ENCODE measurements at places on chromosomes 6 and 20.

DNA sequence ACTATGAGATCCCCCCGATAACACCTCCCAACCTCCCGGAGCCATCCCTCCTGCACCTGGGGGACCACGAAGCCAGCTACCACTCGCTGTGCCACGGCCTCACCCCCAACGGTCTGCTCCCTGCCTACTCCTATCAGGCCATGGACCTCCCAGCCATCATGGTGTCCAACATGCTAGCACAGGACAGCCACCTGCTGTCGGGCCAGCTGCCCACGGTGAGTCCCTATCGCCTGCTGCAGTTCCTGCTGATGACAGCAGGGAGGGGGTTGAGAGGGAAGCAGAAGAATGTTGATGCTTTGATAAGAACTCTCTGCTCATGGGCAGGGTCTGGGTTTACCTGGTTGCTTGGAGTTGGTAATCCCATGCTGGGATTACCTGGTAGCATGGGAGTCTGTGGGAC is 91.9 kb downstream of the TOX2 start:
- DNase-seq = no peak

GRCh38 chr20:21240394-21240793 is 62.7 kb upstream of the XRN2 start:
- DNase-seq = no peak

- no peak for DNase-seq
Observed at GRCh38 chr20:23446505-23446904, 6.2 kb downstream of the CST11 start.

DNA sequence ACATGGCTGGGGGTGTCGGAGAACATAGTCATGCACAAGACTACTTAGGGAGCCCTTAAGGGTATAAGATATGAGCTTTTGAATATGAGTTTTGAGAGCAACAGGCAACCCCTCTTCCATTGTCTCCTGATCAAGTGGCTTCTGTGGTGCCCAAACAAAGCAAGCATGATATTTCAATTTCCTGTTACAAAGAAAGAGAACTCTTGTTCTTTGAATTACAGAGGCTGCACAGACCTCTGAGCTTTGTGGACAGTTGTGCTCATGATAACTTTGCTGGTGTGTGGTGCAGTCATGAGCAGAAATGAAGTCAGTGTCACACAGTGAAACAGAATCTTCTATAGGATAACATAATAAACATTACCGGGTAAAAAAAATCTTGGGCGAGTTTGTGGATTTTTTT is 66.8 kb upstream of the THEMIS start:
- DNase-seq = no peak

DNA sequence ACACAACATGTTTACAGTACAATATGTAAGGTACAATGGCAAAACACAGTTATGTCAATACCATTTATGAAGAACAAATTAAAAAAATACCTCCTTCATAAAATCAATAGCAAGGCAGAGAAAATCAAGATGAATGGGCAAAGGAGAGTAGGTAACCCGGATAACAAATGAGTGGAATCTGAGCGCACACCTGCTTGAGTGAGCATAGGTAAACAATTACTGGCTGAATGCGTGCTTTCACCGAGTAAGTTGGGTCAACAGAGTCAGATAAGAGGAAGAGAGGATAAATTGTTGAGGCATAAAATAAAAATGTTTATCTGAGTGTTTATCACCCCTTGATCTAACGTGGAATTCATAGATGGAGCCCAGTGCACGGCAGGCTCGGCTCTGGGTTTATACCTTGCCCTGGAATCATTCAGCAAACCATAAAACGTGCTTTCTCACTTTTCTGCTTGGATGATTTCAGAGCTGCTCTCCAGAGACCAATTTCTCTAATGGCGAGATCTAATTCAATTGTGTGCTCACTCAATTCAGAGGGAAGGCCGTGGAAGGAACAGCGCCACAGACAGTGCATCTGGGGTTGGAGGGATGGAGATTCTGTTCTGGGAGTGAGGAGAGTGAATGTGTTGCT is 224.8 kb upstream of the MAP3K7 start:
- DNase-seq = no peak

DNA sequence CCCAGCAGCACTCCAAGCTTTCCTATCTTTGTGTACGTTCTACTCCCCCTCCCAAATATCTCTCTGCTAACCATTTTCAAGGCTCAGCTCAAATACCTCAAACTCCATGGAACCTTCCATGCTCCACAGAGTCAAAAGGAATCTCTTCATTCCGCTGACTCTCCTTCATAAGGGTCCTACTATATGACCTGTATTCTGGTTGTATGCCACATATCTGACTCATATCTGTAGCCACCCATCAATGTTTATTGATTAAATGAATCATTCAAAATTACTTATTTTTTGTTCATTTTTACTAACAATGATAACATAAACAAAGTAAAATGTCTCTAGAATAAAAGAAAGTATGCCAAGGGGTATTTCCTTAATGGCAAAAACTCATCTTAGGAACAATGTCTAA is 123.2 kb downstream of the ARHGAP18 start:
- DNase-seq = no peak

DNA sequence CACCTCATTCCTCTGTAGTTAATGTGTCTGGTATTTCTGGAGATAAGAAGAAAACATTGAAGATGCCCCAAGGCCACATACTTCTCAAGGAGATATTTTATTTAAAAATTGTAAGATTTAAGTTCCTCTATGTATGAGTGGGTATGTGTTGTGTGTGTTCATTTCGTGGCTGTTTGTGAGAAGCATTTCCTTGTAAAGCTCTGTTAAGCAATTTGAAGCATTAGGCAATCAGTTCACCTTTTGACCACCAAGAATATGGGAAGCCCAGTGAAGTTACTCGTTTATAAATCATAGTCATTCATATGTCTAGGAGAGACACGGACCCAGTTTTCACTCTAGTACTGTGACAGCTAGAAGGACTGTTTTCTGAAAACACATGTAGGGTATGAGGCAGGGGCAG is 717.6 kb upstream of the MAP3K7 start:
- no peak for DNase-seq

DNA sequence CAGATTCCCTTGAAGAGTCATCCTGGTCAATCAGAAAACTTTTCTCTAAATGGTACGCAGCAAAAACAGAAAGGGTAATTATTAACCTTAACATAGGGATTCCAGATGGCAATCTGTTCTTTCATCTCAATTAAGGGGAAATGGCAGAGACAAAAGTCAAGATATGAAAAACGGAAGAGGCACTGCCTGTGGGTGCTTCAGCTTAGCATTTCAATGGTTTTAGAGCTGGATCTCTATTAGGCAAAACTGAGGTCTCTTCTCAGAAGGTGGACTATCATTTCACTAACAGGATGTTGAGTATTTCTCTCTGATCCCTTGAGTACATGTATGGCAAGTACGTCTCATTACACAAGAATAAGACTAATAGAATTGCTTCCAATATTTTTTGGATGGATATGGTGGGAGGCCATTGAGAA is 296.9 kb downstream of the HIVEP2 start:
- no peak for DNase-seq

- no peak for DNase-seq
Observed at GRCh38 chr20:58438970-58439808, 50.2 kb downstream of the VAPB start.

DNA sequence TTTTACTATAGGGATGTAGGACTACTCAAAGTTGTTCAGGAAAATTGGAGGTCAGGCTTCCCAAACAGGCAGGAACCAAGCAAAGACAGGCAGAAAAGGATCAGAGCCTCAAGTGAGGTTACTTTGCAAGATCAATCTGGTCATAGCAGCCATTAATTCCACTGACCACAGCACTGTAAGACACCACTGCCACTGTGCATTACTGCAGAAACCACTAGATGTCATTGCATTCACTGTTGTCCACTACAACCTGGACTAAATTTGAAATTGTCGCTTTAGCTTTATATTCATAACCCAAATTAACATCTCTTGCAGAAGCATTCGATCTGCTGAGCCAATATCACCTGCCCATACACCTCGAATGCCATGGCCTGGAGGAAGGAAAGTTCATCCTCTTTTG is 126.9 kb upstream of the UFL1 start:
- no peak for DNase-seq

DNA sequence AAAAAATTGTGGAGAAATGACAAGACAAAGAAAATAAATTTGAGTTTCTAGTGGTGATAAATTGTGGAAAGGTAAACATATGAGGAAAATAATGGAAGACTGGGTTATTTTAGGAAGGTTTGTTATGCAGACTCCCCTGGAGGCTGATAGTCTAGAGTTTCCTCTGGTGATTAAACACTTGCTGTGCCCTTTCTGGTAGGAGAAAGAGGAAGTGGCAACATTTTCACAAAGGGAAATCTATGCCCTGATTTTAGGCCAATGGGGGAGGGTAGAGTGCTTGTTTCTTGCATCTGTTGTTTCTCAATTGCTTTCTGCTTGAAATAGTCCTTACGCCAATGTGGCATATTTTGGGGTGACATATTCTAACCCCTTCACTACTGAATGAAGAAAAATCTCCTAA is 129.1 kb upstream of the DOK5 start:
- DNase-seq = no peak

DNA sequence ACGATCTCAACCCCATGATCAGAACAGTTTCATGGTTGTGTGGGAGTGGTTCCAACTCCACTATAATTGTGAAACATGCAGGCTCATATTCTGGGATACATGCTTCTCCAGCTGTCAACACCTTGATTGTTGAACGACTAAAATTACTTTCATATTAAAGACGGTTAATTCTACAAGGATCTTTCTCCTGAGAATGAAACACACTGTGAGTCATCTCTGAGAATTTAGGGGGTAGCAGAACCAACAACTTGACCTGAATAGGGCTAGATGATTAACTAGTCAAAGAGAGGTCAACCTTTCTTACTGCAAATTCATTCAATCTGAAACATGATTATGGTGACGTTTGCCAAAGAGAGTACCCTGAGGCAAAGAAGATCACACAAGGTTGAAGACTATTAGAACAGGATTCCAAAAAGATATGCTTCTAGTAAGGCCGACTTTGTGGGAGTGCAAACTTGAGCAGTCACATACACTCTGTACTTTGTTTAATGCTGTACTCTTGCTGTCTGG is 175.2 kb upstream of the CITED2 start:
- no peak for DNase-seq

DNA sequence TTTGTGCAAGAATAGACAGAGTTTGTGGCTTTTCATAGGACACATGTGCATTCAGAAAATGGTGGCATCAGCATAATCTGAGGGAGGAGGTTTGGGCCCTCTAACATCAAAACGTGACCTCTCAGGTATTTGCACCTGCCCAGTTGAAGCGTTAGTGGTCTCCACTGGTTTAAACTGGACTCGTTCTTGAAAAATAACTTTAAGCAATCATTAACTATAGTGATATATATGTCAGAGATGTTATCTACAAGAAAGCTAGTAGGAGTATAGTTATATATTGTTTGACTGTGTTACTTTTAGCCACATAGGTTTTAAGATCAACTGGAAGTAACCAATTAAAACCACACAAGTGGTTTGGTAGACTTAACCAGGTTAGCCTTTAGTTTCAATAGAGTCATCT is 607.4 kb downstream of the MAFB start:
- no peak for DNase-seq

GRCh38 chr20:11718474-11719094 is 199.1 kb upstream of the BTBD3 start:
- DNase-seq = no peak

GRCh38 chr6:159378411-159379328 is 209.5 kb downstream of the FNDC1 start:
- DNase-seq = no peak

- DNase-seq = no peak
Observed at GRCh38 chr6:112180095-112180820, 74.1 kb downstream of the LAMA4 start.

- no peak for DNase-seq
Observed at GRCh38 chr6:84089552-84089951, 56.0 kb downstream of the MRAP2 start.

DNA sequence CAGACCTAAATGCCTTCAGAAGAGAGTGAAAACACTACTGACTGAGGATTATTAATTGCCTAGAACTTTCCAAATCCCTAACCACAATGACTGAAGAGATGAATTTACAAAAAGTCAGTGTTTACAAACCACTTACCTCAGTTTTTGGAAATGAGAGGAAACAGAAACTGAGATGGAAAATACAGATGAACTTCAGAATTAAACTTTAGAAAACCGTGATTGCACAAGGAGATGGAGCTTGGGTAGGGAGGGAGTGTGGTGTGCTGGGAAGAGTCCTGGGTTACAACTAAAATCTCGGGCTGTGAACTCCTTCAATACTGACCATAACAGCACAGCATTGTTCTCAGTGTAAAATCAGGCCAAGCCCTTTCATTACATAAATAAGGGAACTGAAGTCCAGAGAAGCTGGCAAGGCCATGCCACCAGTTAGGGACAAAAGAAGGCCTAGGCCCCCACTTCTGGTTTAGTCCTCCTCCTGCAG is 4.0 kb downstream of the ELMO2 start:
- no peak for DNase-seq

GRCh38 chr20:25148982-25149846 is 46.3 kb upstream of the ENTPD6 start:
- DNase-seq = no peak

DNA sequence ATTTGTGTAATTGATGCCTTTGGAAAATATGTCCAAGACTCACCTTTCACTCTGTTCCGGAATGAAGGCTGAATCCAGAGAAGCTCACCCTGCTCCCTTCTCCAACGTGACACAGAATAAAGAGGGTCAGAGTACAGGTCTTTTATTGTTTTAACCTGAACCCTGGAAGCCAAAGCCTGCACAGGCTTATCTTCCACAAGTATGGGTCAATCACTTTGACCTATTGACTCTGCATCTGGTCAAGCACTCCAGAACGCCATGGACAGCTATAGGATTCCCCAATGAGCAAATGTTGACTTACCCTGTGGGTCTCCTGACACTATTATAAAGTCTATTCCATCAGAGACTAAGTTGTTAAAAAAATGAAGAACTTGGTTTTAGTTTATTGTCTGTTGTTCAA is 158.4 kb upstream of the MYLIP start:
- no peak for DNase-seq

DNA sequence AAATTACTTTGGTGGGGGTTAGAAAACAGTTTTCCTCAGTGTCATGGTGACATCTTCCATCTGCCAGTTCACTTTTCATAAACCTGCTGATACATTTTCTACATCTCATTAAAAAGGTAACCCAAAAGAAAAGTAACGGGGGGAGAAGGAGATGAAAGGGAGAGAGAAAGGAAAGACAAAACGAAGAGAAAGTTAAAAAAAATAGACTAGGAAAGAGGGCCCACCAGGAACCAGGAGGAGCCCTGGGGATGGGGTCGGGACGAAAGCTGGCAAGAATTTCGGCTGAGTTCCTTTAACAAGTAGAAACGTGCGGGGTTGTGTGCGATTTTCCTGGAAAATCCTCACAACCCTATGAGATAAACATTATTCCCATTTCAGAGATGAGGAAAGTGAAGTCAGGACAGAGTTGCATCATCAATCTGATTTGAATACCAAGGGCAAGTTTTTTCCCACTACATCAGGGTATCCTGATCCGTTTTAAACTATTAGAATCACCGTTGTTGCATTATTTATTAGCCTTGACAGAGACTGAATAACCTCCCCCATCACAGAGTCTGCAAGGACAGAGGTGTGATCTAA is 53.4 kb upstream of the TPD52L1 start:
- DNase-seq = no peak

GRCh38 chr6:136889271-136890193 is 32.6 kb upstream of the SLC35D3 start:
- no peak for DNase-seq

- no peak for DNase-seq
Observed at GRCh38 chr6:44463728-44464450, 76.4 kb downstream of the CDC5L start.

- no peak for DNase-seq
Observed at GRCh38 chr6:35213298-35213791, 411 bp upstream of the SCUBE3 start.

Measured in GOT3 (cell line).